ENCODE measurements at places on chromosomes 4 and X. TPM values are rescaled to one million over a fixed set of nuclear protein-coding genes. Genes with fewer than 3 reads are reported as not detected.

GRCh38 chr4:103375278-103375677 lies 177.1 kb upstream of the CENPE start:
- DNase-seq: no peak

- DNase-seq: no peak
Measured at GRCh38 chr4:31918891-31919290, 1198.7 kb downstream of the PCDH7 start.

AP1S2 gene
- 362 TPM for total RNA-seq

DNA sequence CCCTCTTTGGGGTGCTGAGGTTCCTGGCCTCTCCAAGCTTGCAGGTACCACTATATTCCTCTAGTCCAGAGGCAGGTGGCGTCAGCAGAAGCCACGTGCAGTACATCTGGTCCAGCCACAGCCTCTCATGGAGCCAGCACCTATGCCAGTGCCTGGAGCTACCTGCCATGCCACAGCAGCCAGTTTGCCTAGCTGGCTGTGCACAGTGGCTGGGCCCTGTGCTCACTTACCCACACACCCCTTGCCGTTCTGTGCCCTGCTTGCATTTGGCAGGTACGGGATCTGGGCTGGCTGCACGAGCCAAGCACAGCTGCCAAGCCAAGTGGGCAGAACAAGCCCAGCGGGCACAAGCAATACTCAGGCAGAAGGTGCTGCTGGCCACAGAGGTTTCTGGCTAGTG lies 601.1 kb downstream of the EPHA5 start:
- no peak for DNase-seq

DNA sequence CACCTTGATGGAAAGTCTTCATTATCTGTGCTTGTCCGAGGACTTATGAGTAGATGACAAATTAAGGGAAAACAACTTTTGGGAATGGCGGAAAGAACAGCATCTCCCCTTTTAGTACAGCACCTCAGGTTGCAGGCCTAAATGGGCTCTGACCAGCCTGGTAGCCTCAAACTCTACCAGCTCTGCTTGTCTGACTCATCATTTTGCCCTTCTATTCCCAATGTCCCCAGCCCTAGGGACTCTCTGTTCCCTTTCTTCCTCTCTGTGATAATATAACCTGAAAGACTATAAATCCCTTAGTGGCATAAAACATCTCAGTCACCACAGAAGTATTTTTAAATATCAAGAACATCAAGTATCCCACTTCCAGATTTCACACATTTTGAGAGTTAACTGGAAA lies 121.9 kb downstream of the THOC2 start:
- DNase-seq: no peak

DNA sequence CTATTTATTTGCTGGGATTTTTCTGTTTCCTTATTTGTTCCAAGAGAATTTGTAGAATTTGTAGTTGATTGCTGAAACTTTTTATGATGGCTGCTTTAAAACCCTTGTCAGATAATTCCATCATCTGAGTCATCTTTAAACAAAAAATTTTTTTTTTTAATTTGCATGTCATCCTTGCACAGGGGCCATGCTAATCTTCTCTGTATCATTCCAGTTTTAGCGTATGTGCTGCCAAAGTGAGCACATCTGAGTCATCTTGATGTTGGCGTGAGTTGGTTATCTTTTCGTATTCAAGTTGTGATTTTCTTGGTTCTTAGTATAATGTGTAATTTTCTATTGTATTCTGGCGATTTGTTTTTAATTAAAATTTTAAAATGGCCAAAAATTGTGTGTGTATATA lies 18.7 kb upstream of the ZNF157 start:
- DNase-seq: no peak

CENPVL2 gene
- total RNA-seq: 2.8 TPM

DCAF16 gene
- total RNA-seq: 51.1 TPM

ADH1B gene
- not detected for total RNA-seq
